ENCODE measurements at places on chromosomes 7 and 10.

- peak; percentile 92 for DNase-seq
These were observed 992 bp upstream of the IGF2BP3 start for GRCh38 chr7:23471106-23471859.

DNA sequence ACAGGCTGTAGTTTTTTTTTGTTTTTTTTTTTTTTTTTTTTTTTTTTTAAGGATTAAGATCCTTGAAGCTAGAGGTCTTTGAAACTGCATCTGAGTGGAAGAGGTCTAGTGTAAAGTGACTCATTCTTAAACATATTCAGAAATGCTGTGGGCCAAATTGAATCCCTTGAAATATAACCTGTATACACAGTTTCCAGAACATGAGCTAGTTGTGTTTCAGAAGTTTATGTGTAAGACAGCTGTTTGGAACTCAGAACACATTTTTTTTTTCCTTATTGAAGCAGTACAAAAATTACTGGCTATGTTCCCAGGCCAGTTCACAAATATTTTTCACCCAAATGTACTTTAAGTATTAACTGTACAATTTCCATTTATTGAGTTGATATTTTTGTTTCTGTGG lies 67.9 kb downstream of the PPP1R9A start:
- no peak for DNase-seq

- no peak for DNase-seq
These were observed 1.4 kb downstream of the HECW1 start for GRCh38 chr7:43113622-43114457.

GRCh38 chr10:71878327-71879034 lies 27.4 kb upstream of the PSAP start:
- DNase-seq, result peak; percentile 70
